ENCODE measurements at places on chromosomes 6 and 20.

DNA sequence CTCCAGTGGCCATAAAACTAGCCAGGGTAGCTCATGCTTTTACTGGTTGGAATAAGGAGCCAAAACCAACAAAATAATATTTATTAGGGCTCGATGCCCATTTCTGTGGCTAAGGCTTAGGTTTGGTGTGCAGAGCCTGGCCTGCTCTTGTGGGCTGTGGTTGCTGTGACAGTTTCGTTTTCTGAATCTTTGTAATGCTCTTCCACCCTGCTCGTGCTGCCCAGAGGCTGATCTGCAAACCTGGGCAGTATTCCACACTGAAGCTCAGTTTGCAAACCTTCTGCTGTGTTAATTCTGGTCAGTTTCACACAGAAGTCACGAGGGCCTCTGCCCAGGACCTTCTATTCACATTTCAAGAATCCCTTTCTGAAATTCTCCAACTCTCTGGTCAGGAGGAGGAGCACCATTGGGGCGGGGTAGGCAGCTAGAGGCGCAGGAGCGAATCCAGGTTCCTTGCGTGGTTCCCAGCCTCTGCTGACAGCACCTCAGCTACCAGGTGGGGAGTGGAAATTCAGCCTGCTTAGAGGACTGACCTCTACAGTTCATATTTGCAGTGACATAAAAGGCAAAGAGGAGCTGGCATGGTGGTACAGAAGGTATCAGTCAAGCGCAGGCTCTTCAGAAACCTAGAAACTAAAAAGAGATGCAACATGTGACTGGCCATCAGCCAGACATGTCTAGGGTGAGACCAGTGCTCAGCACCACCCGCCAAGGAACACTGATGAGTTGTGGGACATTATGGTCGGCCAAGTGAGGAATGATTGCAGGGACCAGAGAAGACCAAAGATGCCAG lies 14.3 kb upstream of the C20orf144 start:
- DNase-seq = no peak

DNA sequence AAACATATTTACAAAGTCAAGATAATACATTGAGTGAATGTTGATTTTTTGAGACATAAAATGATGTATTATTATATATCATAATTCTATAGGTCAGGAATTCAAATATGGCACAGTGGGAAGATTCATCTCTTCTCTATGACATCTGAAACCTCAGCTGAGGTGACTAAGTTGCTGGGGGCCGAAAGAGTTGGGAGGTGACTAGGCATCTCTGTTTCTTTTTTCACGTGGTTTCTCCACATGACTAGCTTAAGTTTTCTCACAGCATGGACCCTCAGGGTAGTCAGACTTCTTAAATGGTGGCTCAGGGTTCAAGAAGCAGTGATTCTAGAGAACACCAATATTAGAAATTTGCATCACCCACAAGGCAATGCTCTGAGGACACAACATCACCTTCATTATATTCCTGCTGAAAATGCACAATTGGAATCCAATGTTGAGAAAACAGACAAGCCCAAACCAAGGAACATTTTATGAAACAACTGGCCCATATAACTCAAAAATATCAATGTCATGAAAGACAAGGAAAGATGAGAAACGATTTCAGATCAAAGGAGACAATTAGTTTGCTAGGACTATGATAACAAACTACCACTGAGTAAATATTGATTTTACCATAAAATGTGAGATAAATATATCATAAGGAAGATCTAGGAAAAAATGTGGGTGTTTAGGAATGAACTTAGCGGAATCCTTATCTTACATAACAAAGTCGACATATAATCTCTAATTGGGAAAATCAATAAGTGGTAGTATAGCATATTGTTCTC lies 273.3 kb upstream of the IRAK1BP1 start:
- no peak for DNase-seq

- no peak for DNase-seq
Observed at GRCh38 chr20:9206486-9206885, 137.6 kb downstream of the PLCB4 start.

DNA sequence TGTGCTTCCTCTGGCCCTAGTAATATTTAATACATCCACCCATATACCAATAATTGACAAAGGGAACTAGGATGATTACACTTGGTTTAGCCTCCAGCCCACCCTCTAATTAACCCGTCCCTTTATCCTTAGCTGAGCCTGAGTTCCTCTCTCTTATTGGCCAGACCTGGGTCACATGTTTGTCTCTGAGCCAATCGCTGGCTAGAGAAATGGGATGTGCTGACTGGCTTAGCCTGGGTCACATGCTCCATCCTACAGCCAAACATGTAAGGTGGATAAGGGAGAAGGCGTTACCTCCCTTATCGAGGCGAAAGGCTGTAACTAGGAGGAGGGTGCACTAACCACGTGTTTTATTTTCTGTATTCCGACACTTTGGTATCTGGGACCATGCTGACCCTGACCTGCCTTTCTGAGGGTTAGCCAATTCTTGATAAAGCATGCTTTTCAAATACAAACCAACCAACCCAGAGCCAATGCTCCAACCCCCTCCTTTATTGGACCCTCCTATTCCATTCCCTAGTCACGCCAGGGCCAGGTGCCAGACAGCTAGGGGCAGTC lies 262.7 kb downstream of the PREX1 start:
- DNase-seq = no peak

GRCh38 chr20:50930976-50931305 lies 296 bp downstream of the ADNP start:
- peak; percentile 68 for DNase-seq

DNA sequence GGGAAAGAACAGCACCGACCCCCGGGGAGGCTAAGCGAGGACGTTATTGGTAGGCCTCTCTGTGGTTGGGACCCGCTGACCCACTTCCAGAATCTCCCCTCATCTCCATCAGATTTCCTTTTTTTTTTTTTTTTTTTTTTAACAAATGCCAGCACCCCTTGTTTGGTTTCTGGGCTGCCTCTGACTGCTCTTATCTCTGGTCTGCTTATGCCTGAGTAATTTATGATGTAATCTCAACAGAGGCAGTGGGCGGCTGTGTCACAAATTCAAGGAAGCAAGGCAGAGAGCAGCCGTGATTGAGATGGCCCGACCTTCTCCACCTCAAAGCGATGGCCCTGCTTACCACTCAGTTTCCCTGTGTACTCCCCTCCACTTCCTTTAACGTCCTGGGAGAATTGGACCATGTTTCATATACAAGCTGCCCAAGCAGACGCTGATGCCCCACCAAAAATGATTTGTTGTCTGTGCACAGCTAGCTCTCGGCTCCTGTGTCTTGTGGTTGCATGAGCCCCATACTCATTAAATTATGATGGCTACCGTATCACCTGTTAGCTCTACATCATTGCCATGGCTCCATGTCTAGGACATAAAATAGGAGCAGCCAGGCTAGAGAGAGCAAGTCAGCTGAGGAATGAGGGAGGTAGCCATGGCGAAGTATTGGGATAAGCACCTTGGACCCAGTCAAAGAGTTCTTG lies 98.1 kb downstream of the ZNF217 start:
- no peak for DNase-seq

GRCh38 chr6:126026001-126026400 lies 39.7 kb downstream of the TRMT11 start:
- no peak for DNase-seq

Measured in effector memory CD8-positive, alpha-beta T cell (primary cell).